Stimulated activated CD4-positive, alpha-beta T cell treated with anti-CD3 and anti-CD28 coated beads, TNF-alpha, amount 100 ng/mL, for 24 hours (primary cell): ENCODE measurements at places on chromosomes 1 and 21.
A peak's percentile ranks its signal among the peaks of the same experiment; 100 is the strongest.

DNA sequence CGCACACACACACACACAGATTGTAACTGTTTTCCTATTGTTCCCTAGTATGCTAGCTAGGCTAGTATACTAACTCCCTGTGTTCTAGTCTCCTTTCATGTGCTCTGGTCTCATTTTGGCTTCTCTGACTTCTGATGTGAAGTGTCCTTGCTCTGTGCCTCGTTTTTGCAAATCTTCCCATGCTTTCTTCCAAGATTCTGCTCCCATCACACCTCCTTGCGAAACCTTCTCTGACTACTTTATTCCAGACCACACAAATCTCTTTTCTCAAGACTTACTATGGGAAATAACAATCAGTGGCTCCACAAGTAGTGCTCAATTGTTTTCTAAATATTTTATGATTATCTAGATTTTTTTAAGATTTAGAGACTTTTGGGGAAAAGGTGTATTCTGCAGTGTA lies 10.3 kb downstream of the PRRX1 start:
- DNase-seq, result no peak

- DNase-seq, result no peak
Observed at GRCh38 chr1:27648602-27649305, 13.8 kb upstream of the FGR start.

GRCh38 chr1:153251988-153252387 lies 7.5 kb upstream of the LORICRIN start:
- DNase-seq, result no peak

- DNase-seq, result no peak
Observed at GRCh38 chr1:196317535-196318522, 290.4 kb downstream of the KCNT2 start.

GRCh38 chr1:162151900-162152829 lies 82.7 kb downstream of the NOS1AP start:
- no peak for DNase-seq

DNA sequence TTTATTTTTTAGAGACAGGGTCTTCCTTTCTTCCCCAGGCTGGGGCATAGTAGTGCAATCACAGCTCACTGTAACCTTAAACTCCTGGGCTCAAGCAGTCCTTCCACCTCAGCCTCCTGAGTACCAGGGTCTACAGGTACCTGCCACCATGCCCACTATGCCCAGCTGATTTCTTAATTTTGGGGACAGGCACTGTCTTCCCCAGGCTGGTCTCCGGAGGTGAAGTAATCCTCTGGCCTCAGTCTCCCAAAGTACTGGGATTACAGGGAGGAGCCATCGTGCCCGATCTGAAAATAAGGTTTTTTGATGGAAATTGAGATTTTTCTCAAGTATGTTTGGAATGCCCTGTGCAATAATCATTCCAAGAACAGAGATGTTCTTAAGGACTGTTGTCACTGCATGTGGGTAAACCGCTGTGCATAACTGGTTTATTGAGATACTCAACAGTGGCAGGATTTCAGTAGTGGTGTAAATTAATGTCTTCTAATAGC lies 934 bp upstream of the MSH4 start:
- no peak for DNase-seq

DNA sequence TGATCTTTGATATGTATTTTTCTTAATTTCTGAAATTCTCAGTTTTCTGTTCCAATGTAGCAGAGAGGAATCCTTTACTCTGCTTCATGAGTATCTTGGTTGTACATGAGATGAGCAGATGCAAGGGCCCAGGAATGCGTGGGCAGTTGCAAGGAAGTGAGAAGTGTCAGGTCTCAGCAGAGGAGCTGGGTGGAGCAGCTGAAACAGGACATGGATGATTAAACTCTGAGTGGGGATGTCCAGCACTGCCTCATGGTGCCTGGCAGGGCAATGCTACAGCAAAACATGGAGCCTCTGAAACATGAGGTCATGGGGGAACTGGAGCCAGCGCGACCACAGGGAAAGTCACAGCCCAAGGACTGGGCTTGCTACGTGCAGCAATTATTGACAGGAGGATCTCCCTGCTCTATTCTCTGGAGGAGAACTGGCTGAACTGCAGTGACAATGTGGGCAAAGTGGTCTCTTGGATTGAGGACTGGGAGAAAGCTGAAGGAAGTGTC lies 48.4 kb downstream of the COLGALT2 start:
- DNase-seq, result peak; percentile 18

GRCh38 chr1:212914789-212915188 lies 35.6 kb upstream of the VASH2 start:
- DNase-seq, result no peak

GRCh38 chr1:9127395-9128165 lies 1.3 kb downstream of the GPR157 start:
- no peak for DNase-seq

- no peak for DNase-seq
Observed at GRCh38 chr1:24918995-24919605, 11.0 kb downstream of the RUNX3 start.

DNA sequence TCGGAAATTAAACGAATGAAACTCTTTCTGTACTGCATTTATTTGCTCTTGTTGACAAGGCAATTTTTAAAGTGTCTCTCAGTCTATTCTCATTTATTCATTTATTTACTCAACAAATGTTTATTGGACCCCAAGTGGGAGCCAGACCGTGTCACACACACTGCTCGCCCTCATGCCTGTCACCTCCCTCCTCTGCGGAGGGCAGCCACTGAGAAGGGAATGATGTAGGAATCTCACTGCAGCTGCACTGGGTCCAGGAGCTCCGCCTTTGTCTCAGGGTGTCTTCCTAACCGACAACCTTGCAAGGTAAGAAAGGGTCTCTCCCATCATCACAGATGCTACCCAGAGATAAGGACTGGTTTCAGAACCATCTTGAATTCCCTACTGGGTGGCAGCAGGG lies 14.1 kb upstream of the KLHDC7A start:
- no peak for DNase-seq

GRCh38 chr1:61828805-61829204 lies 86.5 kb downstream of the PATJ start:
- no peak for DNase-seq

GRCh38 chr1:12617901-12618660 lies at the start of gene DHRS3:
Gene DHRS3 (minus strand): TSS chr1:12618210. CDS start chr1:12617348, 862 bp downstream.
- DNase-seq, result peak; percentile 33

DNA sequence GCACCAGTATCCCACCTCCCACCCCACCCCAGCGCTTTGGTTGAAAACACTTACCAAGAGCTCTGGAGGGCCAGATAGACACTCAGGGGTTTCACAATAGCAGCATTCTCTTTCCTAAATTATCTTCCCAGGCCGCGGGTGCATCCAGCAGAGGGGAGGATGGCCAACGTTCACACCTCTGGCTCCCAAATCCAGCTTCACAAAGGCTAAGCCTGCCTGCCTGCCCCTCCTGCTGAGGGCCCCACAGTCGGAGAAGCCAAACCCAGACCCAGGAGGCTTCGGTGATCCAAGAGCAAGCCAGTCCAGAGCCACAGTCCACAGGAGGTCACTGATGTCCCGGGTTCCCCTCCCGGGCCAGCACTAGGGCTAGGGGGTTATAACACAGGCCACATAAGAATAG lies 231.9 kb downstream of the TRABD2B start:
- no peak for DNase-seq

- no peak for DNase-seq
Observed at GRCh38 chr21:42521384-42521783, 7.7 kb downstream of the SLC37A1 start.

DNA sequence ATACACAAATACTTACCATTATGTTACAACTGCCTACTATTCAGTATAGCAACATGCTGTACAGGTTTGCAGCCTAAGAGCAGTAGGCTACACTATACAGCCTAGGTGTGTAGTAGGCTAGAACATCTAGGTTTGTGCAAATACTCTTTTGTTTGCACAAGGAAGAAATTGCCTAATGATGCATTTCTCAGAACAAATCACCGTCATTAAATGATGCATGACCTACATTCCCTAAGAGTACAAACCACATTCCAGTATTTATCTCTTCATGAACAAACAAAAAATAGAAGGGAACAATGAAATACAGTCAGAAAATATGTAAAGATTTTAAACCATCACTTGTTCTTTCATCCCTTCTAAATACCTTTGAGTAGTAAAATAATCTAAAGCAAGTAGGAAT lies 109.7 kb upstream of the HP1BP3 start:
- no peak for DNase-seq

DNA sequence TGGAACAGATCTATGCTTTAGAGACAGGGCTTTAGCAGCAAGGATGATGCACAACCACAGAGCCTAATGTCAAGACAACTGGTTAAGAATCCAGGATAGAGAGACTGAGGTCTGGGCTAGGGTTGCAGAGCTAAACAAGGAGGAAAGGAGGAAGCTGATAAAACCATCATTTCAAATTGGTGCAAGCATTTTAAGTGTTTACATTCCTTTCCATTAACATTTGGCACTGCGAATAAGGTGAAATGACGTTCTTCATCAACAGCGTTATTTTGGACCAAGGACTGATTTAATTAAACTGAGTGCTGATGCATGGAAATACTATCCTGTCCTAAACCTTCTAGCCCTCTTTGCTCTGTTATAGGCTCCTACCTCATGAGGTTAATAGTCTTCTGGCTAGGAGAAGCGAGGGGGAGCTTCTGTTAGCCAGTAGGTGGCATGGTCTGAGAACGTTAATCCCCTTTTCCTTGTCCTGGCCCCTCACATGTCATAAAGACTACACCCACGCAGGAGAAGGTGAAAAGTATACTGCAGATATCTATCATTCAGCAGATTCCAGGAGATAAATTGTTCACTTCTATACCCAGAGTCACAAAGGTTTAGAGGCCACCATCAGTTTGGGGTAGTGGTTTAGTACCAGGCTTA lies 7.6 kb upstream of the C1orf21 start:
- DNase-seq, result no peak

- DNase-seq, result no peak
Observed at GRCh38 chr1:209062863-209063262, 520.7 kb upstream of the CAMK1G start.

- no peak for DNase-seq
Observed at GRCh38 chr21:35265170-35265877, 216.2 kb upstream of the RUNX1 start.

DNA sequence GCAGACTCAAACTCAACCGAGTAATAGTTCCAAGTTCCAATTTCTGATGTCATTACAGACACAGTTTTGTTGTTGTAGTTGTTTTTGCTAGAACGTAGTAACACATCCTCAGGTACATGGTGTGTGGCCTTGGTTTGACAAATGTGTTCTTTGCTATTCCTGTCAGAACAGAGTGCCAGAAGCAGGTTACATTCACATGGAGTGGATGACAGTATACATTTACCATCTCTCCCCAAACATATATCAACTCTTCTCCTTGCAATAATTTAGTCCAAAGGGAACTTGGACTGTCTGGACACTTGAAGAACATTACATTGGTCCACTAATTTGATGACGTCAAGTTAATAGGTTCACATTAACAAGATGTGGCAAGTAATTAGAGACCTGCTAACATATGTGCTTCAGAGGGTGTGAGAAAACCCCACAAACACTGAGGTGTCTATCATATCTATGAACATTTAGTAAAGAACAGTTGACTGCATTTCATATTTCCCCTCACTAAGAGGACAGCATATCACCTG lies 44.6 kb upstream of the ZBTB18 start:
- no peak for DNase-seq

DNA sequence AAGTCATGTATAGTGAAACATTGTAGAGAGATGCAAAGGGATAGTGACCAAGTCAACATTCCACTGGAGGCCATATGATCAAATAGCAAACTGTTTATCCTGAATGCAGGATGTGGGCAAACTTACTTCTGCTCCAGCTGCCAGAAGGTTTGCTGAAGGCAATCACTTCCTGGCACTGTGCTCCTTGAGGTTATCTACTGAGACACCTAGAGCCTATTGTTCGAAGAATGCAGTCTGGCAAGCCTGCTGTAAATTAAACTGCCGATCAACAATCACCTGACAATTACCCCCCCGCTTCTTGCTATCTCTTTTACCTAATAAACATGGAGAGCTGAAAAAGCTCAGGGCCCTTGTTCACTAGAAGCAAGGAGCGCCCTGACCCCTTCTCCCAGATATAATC lies 139.4 kb upstream of the B3GALT2 start:
- DNase-seq, result no peak

DNA sequence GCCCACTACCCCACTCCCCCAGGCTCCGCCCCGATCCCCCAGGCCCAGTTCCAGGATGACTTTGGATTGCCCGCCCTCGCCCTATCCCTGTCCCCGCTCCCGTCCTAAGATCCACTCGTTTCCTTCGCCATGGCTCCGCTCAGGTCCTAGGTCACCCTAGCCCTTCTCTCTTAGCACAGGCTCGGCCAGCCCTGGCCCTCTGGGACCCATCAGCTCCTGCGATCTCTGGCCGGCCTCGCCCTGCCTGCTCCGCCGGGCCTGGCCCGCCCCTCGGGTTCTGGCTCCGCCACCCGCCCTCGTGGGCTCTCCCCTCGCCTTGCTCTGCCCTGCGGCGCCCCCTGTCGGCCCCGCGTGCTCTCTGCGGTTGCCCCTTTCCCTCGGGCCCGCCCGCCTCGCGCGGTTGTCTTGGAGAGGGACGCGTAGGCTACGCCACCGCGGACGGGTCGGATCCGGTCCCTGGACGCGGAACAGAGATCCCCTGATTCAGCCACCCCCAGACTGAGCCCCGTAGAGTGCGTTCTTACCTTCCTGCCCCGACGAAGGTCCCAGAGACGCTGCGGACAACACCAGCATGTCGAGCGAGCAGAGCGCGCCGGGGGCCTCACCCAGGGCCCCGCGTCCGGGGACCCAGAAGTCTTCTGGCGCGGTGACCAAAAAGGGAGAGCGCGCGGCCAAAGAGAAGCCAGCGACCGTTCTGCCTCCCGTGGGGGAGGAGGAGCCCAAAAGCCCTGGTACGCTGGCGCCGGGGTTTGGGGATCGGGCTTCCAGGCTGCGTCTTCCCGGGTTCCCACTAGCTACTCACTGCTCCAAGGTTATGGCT lies at the start of gene LRRC71:
TSS of gene LRRC71 (plus strand) at position 400 of the 820 bp plus-strand sequence. CDS start at position 572, 172 bp downstream.
- DNase-seq, result peak; percentile 77

GRCh38 chr1:201939574-201939973 lies 6.8 kb downstream of the LMOD1 start:
- no peak for DNase-seq

- DNase-seq, result no peak
Observed at GRCh38 chr1:224392411-224393249, 36.0 kb downstream of the CNIH4 start.

DNA sequence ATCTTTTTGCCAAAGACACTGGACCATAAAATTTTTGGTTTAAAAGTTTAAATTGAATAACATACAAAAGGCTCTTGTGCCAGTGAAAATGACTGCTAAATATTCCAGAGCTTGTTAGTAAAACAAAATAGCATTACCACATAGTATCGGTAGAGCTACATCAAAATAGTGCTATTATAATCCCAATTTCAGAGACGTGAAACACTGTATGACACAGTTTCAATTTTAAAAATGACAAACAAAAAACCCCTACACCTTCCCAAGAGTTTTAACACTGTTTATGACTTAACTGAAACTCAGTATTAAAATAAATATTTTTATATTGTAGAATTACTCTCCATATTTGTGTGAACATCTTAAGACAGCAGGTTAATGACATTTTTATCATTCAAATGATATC lies 7.0 kb downstream of the SLC30A1 start:
- DNase-seq, result no peak

GRCh38 chr21:16775076-16775475 lies 737.8 kb upstream of the CXADR start:
- no peak for DNase-seq

GRCh38 chr1:230641346-230641745 lies 935 bp upstream of the COG2 start:
- no peak for DNase-seq

- DNase-seq, result peak; percentile 5
Observed at GRCh38 chr1:15090373-15090772, 63.2 kb upstream of the TMEM51 start.
